Karpas-422 (cell line): ENCODE measurements at places on chromosomes 16 and 17. TPM values are rescaled to one million over a fixed set of nuclear protein-coding genes. Genes with fewer than 3 reads are reported as not detected.

DNA sequence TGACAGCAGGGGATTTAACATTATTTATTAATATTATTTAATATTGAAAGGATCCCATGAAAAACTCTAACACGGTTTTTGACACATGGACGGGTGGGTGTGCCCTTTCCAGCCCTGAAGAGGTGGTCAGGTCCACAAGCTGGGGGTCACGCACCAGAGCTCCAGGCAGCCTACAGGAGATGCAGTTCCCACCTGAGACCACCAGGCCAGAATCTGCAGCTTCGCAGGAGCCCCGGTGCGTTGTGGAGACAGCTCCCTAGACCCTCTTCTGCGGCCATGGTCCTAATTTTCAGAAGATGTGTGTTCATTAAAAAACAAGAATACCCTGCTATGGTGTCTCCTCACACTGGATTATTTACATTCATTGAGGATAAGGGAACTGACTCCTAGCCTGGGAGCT lies 331.1 kb downstream of the C16orf95 start:
- no peak for DNase-seq

Gene FZD2
- total RNA-seq: 0.56 and 2.4 TPM in 2 replicates

GRCh38 chr17:1416414-1416813 lies 16.4 kb upstream of the YWHAE start:
- DNase-seq: no peak

DNA sequence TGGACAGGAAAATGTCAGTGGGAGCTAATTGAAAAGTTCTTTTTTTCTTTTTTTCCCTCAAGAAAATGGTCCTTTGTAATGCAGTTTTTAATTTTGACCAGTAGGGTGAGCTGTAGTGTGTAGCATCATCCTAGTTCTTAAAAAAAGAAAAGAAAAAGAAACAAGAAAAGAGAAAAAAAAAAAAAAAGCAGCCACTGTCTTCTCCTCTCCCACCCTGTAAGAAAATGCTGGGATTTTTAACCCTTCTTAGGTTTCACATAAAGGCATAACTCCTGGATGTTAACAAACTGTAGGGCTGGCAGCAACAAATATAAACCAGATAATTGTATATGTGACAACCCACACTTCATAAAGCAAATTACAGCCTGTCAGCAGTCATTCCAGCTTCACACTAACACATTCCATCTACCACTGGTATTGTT lies 78.1 kb downstream of the SKAP1 start:
- peak; percentile 67 for DNase-seq
